ENCODE measurements at places on chromosomes 5 and 9.

- DNase-seq: no peak
Observed at GRCh38 chr9:88803546-88804253, 187.6 kb upstream of the S1PR3 start.

- DNase-seq: no peak
Observed at GRCh38 chr9:91426123-91426745, 2.6 kb upstream of the NFIL3 start.

DNA sequence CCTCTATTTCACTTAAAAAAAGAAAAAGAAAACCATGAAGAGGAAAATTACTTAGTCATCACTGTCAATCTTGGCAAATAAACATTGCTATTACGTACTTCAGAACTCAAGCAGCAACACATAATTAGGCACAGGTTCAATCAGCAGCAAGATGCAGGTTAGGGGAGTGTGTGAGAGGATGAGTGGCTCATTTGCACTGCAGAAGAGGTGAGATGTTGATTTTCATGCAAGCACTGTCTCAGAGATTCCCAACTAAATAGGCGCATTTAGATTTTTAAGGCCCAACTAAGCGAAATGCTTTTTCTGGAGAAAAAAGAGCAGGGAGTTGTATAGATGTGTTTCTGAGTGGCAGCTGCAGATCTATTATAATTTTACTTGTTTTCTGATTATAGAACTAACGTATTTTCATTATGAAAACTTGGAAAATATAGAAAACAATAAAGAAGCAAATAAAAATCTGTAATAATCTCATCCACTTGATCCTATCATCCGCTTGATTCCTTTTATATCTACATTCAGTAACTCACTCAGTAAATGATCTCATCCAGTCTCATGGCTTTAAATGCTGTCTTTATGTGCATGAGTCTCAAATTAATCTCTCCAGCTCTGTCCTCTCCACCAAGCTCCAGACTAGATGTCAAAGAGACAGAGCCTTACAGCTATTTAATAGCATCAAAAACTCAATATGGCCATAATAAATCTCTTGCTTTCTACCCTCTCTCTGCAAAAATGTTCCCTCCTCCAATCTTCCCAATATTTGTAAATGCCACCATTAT is 162.5 kb downstream of the ZNF462 start:
- DNase-seq: no peak

- DNase-seq: no peak
Observed at GRCh38 chr9:126157826-126158587, 168.6 kb upstream of the MVB12B start.

All from stimulated activated CD8-positive, alpha-beta memory T cell treated with anti-CD3 and anti-CD28 coated beads, Interleukin-7, amount 100 ng/mL, for 4 hours (primary cell).